ENCODE measurements at places on chromosomes 12 and 14. TPM values are rescaled to one million over a fixed set of nuclear protein-coding genes. Genes with fewer than 3 reads are reported as not detected.
A peak's percentile ranks its signal among the peaks of the same experiment; 100 is the strongest.

- no peak for DNase-seq
- H3K36me3 ChIP-seq = no peaks in the 10 kb centered on the region
- H3K4me3 ChIP-seq = no peak overlapping the region
- H3K4me1 ChIP-seq = no peaks in the 10 kb centered on the region
Measured at GRCh38 chr14:79575032-79575431, 636.3 kb downstream of the DIO2 start.

GRCh38 chr14:95218472-95219193 lies 61.3 kb upstream of the DICER1 start:
- H3K4me3 ChIP-seq = no peak overlapping the region
- no peak for DNase-seq
- H3K27ac ChIP-seq = no peak overlapping the region

Gene EXOC3L4
- total RNA-seq = 0.40 TPM

DNA sequence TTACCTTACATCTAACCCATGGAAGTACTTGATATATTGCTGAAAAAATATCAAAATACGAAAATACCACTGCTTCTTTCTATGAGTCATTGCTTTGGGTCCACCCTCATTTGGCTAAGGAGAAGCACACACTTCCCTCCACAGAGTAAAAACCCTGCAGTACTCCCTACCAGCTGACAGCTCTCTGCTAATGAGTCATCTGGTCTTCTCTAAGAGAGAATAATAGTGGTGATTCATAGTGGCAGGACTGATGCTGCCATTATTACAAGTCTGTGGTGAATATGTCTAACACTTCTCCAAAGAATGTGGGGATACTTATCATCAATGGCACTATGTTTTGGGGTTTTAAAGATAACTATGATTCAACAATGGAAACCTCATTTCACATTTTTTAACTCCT lies 90.7 kb downstream of the PPFIA2 start:
- H3K4me1 ChIP-seq = no peaks in the 10 kb centered on the region
- H3K27ac ChIP-seq = no peak overlapping the region
- H3K4me3 ChIP-seq = no peak overlapping the region

Gene TMCC3
- 2.6 TPM for total RNA-seq

- H3K27ac ChIP-seq = peak overlapping the region; percentile 21
- no peaks in the 10 kb centered on the region for H3K27me3 ChIP-seq
- H3K36me3 ChIP-seq = no peaks in the 10 kb centered on the region
- DNase-seq = no peak
- no peak overlapping the region for H3K4me3 ChIP-seq
- no peaks in the 10 kb centered on the region for H3K4me1 ChIP-seq
Measured at GRCh38 chr12:91239481-91239880, 56.9 kb upstream of the DCN start.

Gene DNAJC22
- total RNA-seq = 0.50 TPM

Gene AKAP5
- total RNA-seq = 0.12 TPM

DNA sequence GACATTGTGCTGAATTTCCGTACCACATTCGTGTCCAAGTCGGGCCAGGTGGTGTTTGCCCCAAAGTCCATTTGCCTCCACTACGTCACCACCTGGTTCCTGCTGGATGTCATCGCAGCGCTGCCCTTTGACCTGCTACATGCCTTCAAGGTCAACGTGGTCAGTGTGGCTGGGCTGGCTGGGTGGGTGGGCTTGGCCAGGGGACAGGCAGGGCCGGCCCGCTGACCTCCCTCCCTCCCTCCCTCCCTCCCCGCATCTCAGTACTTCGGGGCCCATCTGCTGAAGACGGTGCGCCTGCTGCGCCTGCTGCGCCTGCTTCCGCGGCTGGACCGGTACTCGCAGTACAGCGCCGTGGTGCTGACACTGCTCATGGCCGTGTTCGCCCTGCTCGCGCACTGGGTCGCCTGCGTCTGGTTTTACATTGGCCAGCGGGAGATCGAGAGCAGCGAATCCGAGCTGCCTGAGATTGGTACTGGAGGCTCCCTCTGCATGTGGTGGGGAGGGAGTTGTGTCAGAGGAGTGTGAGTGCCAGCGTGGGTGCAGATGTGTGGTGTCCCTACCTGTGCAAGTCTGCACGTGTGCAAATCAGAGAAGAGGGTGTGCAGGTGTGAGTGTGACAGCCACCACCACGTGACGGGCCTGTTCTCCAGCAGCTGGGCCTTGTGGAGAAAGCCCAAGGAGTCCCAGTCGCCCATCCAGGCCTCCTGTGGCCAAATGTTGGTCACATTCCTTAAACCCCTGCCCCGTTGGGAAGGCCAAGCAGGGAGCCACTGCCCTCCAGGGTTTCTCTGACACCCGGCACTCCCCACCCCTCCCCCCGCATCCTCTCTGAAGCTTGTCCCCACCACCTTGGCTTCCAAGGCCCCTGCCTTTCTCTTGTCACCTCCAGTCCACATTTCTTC lies 5.3 kb downstream of the KCNH3 start:
- H3K4me3 ChIP-seq = no peak overlapping the region
- peaks cover 20% of the 10 kb centered on the region for H3K27me3 ChIP-seq
- peaks cover 9% of the 10 kb centered on the region for H3K4me1 ChIP-seq
- no peak overlapping the region for H3K27ac ChIP-seq
- no peaks in the 10 kb centered on the region for H3K36me3 ChIP-seq

Gene WSCD2
- 0.60 TPM for total RNA-seq

Gene PA2G4
- total RNA-seq = 82.2 TPM

GRCh38 chr14:56002342-56002741 lies 115.9 kb upstream of the PELI2 start:
- H3K36me3 ChIP-seq = no peaks in the 10 kb centered on the region
- H3K4me3 ChIP-seq = no peak overlapping the region
- no peaks in the 10 kb centered on the region for H3K4me1 ChIP-seq
- DNase-seq = no peak

DNA sequence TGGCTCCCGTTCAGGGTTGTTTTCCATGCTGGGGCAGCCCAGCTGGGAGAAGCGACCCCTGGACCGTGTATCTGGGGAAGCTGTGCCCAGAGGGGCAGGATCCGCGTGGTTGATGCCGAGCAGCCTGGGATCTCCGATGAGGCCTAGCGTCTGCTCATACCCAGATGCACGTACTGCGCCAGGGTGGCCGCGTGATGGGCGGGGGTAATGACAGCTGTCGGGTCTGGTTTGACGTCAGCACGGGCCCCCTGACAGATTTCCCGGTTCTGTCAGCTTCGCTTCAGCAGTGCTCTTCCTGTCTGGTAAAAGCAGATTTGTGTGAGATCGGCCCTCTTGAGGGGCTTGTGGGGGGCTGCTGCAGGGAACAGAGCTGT lies 147.3 kb downstream of the TSPAN9 start:
- DNase-seq = peak; percentile 65
- no peak overlapping the region for H3K4me3 ChIP-seq
- no peaks in the 10 kb centered on the region for H3K27me3 ChIP-seq
- H3K36me3 ChIP-seq = no peaks in the 10 kb centered on the region
- H3K27ac ChIP-seq = no peak overlapping the region

GRCh38 chr14:99574099-99574880 lies 29.7 kb downstream of the CCDC85C start:
- H3K27me3 ChIP-seq = no peaks in the 10 kb centered on the region
- H3K4me3 ChIP-seq = no peak overlapping the region
- no peaks in the 10 kb centered on the region for H3K4me1 ChIP-seq
- peak; percentile 71 for DNase-seq
- peak overlapping the region; percentile 79 for H3K27ac ChIP-seq

Gene FLRT2
- total RNA-seq = 1.3 TPM

GRCh38 chr14:54350203-54350602 lies 46.6 kb upstream of the CDKN3 start:
- H3K36me3 ChIP-seq = no peaks in the 10 kb centered on the region
- peak overlapping the region; percentile 45 for H3K4me3 ChIP-seq
- H3K27ac ChIP-seq = peak overlapping the region; percentile 6
- peaks cover 23% of the 10 kb centered on the region for H3K4me1 ChIP-seq
- DNase-seq = no peak
- no peaks in the 10 kb centered on the region for H3K27me3 ChIP-seq

DNA sequence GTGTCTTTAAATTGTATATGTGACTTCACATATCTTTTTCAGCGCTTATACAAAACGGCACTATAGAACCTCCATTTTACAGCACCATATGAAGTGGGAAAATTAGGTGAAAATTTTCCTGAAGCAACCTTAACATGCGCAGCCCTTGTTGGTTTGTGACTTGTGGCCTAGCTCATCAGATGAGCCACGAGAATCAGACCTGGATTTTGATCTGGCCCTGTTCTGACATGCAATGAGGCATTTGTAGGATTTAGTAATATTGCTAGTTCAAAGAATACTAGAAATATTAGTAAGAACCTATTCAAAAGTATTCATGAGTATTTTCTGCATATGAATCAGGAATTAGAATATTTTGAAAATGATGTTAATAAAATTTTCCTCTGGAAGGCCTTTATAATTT lies 2.9 kb downstream of the CDKN1B start:
- no peak overlapping the region for H3K27ac ChIP-seq
- H3K4me3 ChIP-seq = peak overlapping the region; percentile 94
- no peaks in the 10 kb centered on the region for H3K27me3 ChIP-seq
- no peak for DNase-seq
- H3K36me3 ChIP-seq = peaks cover 33% of the 10 kb centered on the region

Gene KICS2
- 5.1 TPM for total RNA-seq

Gene ABCB9
- total RNA-seq = 5.4 TPM

DNA sequence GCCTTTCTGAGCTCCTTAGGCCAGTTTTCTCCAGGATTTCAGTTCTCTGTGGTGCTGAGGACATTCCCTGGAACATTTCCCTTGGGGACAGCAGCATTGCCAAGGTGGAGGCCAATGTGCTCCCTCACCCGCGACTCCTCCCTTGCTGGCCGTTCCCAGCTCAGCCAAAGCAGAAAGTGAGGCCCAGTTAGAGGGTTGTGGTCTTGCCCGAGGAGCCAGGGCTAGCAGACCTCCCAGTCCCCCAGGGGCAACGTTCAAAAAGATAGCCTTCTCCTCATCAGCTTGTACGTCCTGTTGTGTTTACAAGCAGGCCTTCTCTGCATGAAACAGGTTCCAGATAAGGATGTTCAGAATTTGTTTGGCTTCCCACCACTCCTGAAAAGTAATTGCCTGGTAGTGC lies 78.4 kb downstream of the SSPN start:
- H3K4me3 ChIP-seq = no peak overlapping the region
- H3K27ac ChIP-seq = peak overlapping the region; percentile 76
- no peaks in the 10 kb centered on the region for H3K36me3 ChIP-seq
- no peak for DNase-seq

Gene NINJ2
- 3.4 TPM for total RNA-seq

Gene RILPL2
- total RNA-seq = 3.4 TPM

DNA sequence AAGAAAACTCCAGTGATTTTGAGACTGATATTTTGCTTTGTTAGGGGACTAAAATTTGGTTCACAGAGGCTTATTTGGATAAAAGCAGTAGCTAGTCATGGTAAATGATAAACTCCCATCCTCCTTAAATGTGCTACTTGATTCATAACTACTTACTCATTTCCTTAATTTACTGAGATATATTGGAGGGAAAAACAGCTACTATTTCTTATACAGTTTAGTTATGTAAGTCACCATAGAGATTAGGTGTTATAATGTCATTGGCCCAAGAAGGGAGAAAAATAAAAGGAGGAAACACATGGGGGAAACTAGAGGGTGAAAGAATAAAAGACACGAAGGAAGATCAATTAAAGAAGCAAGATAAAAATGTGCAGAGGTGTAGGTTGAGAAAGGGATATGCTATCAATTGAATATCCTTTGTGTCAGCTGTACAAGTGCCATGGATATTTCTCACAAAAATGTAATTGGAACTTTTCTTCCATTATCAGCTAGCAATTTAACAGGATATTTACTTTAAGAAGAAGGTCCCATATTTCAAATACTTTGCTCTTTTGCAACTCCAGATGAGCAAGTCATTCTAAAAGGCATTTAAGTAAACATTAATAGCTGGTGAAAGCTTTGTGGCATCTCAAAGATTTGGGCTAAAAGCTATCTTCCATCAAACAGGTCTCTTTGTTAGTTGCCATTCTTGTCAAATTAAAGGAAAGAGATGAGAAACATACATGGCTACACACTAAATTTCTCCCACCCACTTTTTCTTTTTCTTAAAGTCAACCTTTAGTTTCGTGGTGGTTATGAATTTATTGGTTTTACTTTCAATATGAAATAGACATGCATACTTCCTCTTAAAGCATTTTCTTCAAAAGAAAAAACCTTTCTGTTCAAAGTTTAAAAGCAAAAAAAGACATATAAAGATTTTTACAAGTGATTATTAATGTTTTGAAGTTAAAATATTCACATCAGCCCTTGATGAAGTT lies 439.5 kb downstream of the CCER1 start:
- no peaks in the 10 kb centered on the region for H3K4me1 ChIP-seq
- no peak overlapping the region for H3K27ac ChIP-seq
- H3K4me3 ChIP-seq = no peak overlapping the region
- no peaks in the 10 kb centered on the region for H3K27me3 ChIP-seq
- no peaks in the 10 kb centered on the region for H3K36me3 ChIP-seq

DNA sequence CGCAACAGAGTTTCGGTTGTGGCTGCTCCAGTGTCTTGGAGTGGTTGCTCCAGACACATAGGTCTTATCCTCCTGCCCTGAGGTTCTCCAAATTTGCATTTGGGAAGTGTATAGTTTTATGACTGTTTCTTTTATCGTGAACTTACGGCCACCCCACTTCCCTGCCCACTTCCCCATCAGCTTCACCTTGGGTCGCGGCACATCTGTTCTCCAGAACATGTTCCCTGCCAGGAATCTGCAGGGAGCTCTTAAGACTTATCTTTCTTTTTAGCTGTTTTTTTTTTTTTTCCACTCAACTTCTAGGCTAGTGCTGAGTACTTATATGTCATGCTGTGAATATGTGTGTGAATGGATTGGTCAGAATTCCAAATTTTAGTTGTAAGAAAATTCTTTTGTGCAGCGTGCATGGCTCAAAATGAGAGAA lies 75.4 kb downstream of the ETV6 start:
- H3K4me1 ChIP-seq = peaks cover 57% of the 10 kb centered on the region
- H3K36me3 ChIP-seq = no peaks in the 10 kb centered on the region
- DNase-seq = no peak
- H3K4me3 ChIP-seq = no peak overlapping the region
- H3K27ac ChIP-seq = no peak overlapping the region

Measured in heart left ventricle (tissue), 16 donors.